Dermis blood vessel endothelial cell (primary cell): ENCODE measurements at places on chromosomes 2 and 18.

DNA sequence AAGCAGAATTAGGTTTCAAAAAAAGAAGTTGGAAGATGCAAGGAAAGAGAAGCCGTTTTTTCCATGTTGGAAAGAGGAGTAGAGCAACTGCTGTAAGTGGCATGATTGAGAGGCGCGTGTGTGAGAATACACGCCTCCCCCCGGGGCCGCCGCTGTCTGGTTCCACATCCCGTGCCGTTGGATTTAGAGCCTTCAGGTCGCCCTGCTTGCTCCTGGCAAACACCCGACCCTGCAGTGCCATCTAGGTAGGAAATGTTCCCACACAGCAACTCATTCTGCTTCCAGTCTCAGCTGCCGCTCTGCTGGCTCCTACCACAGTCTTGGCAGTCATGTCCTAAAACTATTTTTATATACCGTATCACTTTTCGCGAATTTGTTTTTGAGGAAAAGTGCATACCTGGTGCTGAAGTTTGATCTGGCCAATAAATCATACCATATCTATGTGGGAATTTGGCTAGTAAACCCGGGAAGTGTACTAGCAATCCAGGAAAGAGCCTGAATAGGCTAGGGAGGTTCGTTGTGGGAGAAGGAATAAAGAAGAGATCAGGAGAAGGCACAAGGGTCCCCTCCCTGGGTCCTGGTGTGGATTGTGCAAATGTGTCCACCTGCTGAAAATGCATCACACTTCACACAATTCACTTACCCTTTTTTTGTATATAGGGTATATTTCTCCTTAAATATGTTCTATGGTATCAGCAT lies 372.7 kb downstream of the FBXO15 start:
- DNase-seq: no peak

- DNase-seq: no peak
Observed at GRCh38 chr2:127530245-127531140, 4.2 kb upstream of the IWS1 start.

- DNase-seq: no peak
Observed at GRCh38 chr2:169978402-169979017, 151.3 kb downstream of the UBR3 start.

GRCh38 chr18:51128533-51128932 lies 68.9 kb downstream of the MEX3C start:
- peak; percentile 5 for DNase-seq
